EL (cell line): ENCODE measurements at places on chromosomes 16 and 17.

DNA sequence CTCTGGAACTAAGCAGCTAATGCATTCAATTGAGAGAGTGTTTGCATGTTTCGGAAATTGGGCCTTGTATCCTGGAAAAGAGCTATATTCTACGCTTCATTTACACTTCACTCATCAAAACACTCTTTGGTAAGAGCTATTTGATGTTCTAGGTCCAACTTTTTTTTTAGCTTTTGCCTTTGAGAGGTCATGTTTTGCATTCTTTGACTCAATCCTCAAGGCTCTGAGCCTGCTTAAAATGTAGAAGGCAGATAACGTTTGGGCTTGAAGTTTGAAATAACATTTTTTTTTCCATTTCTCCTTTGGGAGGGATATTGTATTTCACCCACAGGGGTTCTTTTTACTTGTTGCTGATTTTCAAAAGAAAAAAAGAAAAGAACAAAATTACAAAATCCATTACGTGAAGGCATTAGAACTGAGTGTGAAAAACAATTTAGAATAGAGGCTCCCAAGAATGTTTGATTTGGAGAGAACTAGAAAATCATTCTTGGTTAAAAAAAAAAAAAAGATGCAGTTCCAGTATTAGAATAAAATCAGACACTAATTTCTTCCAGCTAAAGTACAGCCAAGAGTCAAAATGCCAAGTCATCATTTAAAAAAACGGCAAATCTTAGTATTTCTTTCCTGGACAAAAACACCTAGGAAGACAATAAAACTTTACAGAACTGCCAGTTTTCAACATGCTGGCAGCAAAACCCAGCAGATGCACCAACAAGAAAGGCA is 268.5 kb downstream of the GRIN2A start:
- DNase-seq = no peak

GRCh38 chr17:4444782-4445473 is 11.2 kb downstream of the SPNS3 start:
- no peak for DNase-seq

DNA sequence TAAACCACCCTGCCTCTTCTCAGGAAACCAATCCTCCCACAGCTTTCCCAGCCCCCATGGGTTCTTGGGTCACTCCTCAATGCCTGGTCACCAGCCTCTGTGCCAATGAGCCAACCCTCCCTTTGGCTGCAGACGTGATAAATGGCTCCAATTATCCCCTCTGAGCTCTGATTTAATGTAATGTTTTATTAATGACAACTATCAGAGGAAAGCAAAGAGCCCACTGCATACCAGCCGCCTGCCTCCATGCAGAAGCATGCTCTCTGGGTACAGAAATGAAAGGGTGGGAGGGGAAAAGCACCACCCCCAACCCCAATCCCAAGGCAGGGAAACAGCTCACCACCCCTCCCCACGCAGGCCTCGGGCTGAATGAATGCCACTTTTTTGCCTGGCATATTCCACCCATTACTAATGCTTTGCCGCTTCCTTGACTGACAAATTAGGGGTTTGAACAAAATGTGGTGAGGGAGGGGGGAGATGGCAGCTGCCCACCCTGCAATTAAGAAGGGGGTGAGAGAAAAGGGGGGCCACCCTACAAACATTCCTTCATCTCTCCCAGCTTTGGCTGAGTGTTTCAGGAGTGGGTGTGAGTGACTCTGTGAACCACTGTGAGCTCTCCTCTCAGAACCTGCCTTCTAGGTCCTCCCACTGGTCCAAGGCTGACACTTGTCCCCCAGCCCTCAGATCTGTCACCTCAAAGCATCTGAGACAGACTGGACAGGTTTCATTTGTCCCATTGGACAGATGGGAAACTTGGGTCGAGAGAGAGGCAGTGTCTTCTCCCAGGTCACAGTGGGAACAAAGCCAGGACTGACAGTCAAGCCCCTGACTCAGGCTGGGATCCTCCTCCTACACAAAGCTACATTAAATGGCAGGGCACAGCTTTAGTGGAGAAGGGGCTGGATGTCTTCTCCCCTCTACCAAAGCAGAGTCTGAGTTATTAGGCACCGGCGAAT is 161.5 kb downstream of the TMEM132E start:
- DNase-seq = no peak

- DNase-seq = no peak
Observed at GRCh38 chr17:80825471-80826345, 165.9 kb upstream of the CHMP6 start.

GRCh38 chr16:67668495-67669157 is 2.0 kb downstream of the C16orf86 start:
- DNase-seq = no peak

DNA sequence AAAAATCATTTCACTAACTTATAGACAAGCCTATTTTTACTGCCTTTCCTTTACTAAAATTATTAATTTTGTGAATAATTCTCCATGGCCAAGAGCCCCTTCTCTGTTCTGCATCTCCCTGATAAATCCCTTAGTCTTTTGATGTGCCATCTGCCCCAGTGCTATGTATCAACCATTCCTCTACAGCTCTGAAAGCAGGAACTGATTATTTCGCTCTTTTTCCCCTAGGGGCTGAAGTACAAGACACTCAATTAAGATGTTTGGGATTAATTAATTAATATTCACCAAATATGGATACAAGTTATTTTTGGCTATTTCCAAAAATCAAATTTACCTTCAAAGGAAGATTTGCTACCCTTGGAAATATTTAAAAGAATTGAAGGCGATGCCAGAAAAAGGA is 26.6 kb downstream of the SSH2 start:
- no peak for DNase-seq

- no peak for DNase-seq
Observed at GRCh38 chr16:18841833-18842525, 40.6 kb upstream of the ARL6IP1 start.

GRCh38 chr16:84618581-84619460 is 943 bp upstream of the COTL1 start:
- DNase-seq = peak; percentile 99

- DNase-seq = no peak
Observed at GRCh38 chr17:21239680-21240368, 13.4 kb downstream of the NATD1 start.

GRCh38 chr17:83100853-83101391 is 21.5 kb downstream of the METRNL start:
- no peak for DNase-seq

GRCh38 chr16:66902648-66903543 is 15.8 kb downstream of the CDH16 start:
- no peak for DNase-seq

DNA sequence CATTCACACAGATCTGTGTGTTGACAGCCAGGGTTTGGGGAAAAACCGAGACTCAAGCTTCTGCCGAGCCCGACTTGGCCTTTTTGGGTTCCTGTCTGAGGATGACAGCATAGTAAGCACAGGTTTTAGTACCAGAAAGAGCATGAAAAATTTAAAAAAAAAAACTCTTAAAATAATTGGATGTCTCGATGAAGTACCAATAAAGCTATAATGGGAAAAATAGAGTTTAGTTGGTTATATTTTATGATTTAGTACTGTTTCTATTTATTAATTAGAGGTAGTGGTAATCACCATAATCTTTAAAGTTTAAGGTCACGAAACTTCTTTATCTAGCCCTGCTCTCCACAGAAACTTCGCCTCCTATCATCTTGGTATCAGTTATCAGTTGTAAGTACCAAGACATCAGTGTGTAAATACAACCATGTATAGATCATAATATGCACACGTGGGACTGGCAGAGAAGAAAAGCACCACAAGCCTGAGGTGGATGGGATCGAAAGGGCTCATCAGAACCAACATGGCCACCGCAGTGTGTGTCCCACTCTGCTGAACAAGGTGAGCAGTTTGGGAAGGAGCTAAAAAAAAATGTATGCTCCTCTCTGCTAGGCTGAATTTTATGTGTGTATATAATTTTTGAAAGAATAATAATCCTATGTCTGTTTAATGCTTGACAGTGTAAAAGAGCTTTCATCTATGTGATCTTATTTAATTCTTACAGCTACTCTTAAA is 14.4 kb upstream of the EEF2K start:
- DNase-seq = no peak

DNA sequence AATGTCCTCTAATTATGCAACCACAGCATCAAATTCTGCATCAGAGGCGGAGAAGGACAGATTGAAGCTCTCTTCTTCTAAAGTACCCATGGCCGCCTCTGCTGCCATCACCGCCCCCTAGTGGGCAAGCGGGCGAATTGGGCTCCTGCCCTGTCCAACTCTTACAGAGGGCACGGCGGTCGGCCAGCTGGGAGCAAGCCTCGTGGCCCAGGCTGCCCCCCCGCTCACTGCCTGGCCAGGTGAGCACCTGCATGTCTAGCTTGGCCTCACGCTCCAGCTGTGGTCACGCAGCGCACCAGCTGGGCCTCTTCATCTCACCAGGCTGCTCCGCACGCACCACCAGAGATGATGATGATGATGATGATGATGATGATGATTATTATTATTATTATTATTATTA is 146.1 kb upstream of the TOM1L1 start:
- DNase-seq = no peak

DNA sequence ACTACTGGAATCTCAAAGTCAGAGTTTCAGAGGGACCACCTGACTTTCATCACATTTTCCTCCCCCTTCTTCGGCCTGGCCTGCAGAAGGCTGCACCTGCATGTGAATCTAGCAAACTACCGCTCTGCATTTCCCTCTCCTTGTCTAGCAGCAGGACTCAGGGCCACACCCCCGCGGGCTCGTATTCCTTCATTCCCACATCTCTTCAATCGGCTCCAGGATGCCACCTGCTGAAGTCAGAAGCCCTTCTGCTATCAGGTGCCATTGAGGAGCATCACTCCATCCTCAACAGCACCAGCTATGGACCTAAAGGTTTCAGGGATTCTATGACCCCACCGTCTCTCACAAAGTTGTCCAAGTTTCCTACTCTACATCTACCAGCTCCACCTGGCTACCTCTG is 169.5 kb downstream of the VPS53 start:
- no peak for DNase-seq

DNA sequence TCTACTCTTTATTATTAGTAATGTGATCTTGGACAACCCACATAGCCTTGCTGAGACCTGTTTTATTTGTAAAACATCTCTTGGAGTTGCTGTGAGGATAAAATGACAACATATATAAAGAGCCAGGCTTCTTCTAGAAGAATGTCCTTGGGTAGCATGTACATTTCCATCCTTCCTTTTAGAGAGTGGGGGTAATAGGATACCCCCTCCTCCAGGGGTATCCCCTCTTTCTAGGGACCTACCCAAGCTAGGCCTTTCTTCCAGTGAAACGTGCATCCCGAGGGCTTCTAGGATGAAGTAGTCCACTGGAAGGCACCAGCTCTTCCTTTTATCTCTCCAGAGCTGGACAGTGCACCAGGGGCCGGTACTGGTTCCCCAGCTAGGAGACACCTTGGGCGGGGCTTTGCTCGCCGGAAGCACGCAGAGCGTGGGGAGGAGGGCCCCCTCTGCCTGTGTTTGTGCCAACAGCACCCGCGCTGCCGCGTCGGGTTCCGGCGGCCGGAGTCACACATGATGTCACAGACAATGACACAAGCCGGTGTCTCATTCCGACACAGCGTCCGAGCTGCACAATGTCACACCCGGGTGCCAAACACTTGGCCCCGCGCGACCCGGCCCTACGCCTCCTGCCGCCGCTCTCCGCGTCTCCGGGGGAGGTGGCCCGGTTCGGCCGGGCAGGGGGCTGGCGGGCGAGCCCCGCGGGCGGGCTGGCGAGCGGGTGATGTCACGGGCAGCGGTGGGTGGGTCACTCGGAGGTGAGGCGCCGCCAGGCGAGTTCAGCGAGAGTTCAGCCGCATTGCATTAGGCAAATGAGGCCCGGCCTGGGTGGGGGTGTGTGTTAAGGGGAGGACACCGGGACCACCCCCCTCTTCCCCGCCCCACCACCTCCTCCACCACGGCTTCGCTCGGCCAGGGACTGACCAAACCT is 23.4 kb downstream of the GJD3 start:
- DNase-seq = peak; percentile 85

GRCh38 chr16:9091867-9092281 is 430 bp downstream of the HAPSTR1 start:
- DNase-seq = peak; percentile 28

DNA sequence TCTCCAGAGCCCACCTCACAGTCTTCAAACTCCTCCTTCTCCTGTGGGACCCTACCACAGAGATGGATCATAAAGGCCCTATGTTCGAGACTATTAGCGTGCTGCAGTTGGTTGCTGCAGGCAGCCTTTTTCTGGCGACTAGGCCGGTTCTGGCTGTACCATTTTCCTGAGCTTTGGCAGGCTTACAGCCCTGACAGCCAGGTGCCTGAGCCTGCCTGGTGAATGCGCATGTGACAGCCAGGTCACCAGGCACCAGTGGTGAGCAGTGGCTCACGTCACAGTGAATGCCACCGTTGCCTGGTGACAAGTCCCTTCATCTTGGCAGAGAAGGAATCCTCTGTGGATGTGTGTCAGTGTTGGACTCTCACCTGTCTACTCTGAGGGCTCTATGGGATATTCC is 978.8 kb downstream of the KCNJ18 start:
- no peak for DNase-seq

DNA sequence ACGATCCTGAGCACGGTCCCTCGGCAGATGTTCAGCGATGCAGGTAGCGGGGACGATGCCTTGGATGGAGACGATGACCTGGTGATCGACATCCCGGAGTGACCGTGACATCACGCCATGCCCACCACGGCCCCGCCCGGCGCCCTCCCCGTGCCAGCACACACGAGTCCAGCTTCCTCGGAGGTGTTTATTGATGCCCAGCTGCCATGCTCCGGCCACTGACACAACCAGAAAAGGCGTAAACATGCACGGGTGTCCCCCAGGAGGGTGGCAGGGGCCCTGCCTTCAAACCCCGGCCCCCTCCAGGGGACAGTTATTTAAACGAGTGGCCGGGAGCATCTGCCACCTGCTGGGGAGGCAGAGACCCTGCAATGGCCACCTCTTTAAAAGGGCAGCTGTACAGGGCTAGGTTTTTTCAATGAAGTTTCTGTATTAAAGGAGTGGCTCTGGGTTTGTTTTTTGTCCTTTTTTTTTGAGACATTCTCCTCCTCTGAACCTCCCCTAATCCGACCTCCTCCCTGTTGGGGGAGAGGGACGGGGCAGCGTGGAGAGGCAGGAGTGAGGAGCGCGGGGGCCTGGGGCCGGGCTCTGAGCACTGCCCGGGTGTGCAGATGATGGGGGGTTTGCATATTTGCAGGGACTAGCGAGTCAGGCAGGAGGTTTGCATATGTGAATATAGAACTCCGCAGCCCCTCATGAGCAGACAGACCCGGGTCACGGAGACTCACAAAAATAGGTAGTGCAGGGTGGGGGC is 5.3 kb downstream of the DOC2A start:
- DNase-seq = peak; percentile 35

GRCh38 chr16:14284930-14285512 is 213.9 kb downstream of the MRTFB start:
- no peak for DNase-seq

DNA sequence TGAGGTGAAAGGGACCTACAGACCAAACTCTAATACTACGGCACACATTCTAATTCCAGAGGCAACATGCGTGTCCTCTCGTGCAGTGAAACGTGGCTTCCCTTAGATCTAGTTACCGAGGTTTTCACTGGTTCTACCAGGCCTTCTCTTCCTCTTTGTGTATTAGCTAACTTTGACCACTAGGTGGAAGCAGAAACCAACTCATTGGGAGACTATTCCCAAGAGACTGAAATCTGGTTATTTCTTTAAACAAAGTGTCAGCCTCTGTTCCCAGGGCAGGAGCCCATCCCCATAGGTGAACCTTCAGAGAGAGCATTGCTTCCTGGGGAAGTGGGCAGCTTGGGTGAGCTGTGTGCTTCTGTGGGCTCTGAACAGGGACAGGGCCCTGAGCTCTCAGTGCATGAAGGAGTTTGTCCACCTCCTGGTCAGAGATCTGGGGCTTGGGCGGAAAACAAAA is 19.7 kb upstream of the RCVRN start:
- DNase-seq = peak; percentile 66
